ENCODE measurements at places on chromosomes 6 and 20.

GRCh38 chr20:49345524-49345923, 67.7 kb upstream of the ZNFX1 start:
- DNase-seq, result no peak

DNA sequence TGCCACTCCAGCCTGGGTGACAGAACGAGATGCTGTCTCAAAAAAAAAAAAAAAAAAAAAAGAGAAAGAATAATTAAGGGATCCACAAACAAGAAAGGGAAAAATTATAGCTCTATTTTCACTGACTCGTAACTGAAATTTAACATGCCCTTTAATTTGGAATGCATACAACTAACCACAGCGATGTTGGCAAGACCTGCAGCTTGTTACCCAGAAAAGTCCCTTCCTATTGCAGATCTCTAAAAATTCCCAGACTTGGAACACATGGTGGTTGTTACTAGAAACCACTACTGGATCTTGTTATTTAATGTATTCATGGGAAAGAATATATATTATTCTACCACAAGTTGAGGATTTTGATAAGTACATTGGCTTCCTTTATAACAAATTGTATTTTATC, 27.8 kb upstream of the SMIM28 start:
- no peak for DNase-seq

GRCh38 chr6:134398453-134398852, 80.5 kb upstream of the SGK1 start:
- no peak for DNase-seq

- no peak for DNase-seq
Observed at GRCh38 chr6:85516168-85516567, 66.3 kb downstream of the NT5E start.

DNA sequence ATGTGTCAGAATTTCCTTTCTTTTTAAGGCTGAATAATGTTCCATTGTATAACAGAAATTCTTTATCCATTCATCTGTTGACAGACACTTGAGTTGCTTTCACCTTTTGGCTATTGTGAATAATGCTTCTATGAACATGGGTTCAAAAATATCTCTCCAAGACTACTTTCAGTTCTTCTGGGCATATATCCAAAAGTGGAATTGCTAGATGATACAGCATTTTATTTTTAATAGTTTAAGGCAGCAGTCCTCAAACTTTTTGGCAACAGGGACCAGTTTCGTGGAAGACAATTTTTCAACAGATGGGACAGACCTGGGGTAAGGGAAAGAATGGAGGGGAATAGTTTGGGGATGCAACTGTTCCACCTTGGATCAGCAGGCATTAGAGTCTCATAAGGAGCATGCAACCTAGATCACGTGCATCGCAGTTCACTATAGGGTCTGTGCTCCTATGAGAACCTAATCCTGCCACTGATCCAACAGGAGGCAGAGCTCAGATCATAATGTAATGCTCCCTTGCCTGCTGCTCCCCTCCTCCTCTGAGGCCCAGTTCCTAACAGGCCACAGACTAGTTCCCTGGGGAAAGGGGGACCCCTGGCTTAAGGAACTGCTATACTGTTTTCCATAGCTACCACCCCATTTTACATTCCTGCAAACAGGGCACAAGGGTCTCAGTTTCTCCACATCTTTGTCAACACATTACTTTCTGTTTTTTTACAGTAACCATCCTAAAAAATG, 239.9 kb upstream of the RNF217 start:
- no peak for DNase-seq

DNA sequence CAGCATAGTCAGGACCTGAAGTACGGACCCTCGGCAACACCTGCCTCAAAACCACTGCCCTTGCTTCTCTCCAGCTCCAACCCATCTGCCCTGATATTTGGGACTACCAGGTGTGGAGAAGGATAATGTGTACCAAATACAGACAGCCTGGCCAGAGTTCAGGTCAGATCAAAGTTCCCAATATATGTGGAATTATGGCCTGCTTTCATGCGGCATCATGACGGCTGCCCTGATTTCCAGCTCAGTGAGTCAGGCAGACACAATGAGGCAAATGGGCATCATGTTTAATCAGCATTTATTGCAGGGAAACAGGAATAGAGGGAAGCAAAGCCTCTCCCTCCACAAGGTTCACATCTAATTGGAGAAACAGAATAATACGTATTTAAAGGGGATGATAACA, 57.9 kb downstream of the FRK start:
- no peak for DNase-seq

DNA sequence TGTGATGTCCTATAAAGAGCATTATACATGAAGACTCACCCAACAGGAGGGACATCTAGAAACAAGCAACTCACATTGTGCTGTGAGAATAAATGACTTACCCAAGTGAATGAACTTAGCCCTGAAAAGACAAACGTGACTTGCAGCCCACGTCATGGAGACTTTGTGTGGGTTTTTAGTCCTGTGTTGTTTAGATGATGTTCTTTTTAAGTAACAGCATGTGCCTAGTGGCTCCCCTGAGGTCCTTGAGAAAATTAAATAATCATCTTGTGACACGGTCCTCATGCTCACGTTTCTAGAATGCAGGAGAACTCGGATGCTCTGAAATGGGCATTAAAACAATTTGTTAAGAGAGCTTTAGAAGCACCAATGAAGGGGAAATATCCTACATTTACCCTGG, 165.1 kb downstream of the SASH1 start:
- no peak for DNase-seq

GRCh38 chr6:146803601-146804000, 204.8 kb downstream of the ADGB start:
- no peak for DNase-seq

- DNase-seq, result no peak
Observed at GRCh38 chr6:30991891-30992290, 8.4 kb downstream of the MUC21 start.

DNA sequence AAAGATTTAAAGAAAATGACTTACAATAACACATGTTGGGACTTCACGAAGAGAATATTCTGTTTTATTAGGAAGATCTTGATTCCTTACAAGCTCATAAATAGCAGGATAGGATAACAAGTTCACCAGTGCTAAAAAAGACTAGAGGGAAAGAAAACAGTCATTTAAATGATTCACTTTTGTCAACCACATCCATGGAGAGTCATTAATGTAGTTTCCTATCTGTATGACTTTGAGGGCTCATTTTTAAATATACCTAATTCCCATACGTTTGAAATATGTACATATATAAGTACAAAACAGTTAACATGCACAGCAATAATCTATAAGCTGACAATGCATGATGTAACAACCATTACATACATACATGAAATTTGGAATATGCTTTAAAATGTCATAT, 111.1 kb downstream of the TBC1D32 start:
- no peak for DNase-seq

- no peak for DNase-seq
Observed at GRCh38 chr20:54017846-54018245, 52.5 kb downstream of the BCAS1 start.

- no peak for DNase-seq
Observed at GRCh38 chr6:4736371-4736873, 39.8 kb upstream of the CDYL start.
